Fibroblast of the conjunctiva (primary cell): ENCODE measurements at places on chromosomes 13 and 19.

- DNase-seq = peak; percentile 10
These were observed 990 bp downstream of the LMTK3 start for GRCh38 chr19:48510421-48511268.

DNA sequence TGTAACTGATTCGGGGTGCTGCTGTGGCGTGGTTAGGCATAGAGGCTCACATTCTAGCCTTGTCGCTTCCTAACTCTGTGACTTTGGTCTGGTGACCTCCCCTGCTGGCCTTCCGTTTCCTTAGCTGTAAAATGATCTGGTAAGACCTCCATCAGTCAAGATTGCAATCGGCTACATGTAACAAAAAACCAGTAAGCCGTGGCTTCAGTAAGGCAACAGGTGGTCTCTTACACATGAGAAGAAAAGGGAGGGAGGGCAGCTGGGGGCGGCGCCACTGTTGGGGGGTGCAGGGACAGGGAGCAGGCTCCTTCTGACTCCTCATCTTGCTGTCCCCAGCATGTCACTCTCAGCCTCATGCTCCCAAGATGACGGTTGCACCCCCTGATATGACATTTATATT, 148.0 kb downstream of the SIPA1L3 start:
- DNase-seq = no peak

DNA sequence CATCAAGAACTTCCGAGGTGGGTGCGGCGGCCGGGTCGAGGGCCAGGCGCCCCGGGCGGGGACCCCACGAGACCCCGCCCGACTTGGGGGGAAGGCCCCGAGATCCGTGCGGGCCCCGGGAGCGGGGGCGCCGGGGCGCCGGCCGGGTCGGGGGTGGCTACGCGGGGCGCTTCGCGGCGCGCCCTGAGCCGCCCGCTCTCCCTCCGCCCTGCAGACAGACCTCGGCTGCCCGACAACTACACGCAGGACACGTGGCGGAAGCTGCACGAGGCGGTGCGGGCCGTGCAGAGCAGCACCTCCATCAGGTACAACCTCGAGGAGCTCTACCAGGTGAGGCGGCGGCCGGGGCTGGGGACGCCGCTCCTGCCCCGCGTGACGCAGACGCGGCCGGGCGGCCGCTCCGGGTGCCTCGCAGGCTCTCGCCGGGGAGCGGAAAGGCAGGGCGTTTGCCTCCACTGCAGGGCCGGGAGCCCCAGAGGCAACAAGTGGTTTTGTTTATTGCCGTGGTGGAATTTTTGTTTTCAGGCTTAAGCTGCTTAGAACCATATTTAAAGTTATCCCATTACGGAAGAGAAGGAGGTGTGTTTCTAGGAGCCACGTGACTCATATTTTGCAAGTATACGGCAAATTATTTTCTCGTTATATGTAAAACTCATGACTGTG, 477 bp downstream of the CUL4A start:
- no peak for DNase-seq

GRCh38 chr19:1757468-1758230, 4.3 kb downstream of the ONECUT3 start:
- no peak for DNase-seq

DNA sequence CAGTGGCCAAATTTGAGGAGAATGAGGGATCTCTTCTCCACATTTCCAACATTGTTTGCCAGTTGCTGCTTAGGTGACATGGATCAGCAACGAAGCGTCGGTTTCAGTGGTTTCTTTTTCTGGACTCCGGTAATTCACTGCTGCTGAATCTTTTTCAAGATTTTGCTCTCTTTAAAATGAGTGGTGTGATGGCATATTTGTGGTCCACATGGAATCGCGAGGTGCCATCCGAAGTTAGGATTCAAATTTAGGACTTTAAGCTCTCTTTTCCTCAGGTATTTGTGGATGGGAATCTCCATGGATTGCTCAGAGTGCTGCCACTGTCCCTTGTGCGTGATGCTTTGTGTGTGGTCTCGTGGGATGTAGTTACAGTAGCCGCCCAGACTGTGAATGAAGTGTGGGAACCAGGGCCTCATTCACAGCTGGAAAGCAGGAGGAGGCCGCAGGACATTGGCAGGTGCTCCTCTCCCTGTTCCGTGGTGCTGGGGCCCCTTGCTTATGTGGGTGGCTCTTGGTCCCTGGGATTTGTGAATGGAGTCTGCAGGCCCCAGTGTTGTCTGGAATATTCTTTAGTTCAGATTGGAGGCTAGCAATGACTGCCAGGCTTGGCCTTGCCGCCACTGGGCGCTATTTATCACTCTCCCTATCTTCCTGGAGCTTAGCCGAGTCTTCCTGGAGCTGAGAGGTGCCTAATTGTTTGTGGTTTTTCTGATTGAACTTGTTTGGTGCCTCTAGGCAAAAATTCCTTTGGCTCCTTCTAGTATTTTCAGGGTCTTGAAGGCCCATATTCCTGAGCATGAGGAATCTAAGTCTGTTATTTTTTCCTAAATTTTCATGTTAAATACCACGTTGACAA, 1.5 kb downstream of the ILF3 start:
- DNase-seq = no peak

DNA sequence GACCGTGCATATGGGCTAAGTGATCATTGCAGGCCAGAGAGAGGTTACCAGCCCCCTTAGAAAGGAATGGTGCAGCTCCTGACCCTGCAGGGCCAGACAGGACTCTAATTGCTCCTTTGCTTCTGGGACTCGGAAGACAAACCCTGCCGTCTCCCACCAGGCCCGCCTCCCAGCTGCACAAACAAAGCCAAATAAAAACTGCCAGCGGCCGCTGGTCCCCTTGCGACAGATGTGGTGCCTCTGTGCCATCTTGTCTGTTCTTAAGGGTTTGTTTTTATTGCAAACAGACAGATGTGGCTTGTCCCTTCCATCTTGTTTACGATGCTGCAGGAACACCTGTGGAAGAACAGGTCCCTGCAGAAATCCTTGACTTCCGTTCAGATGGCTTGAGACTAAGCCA, 434.4 kb upstream of the TSHZ3 start:
- no peak for DNase-seq

GRCh38 chr13:48859272-48860105, 116.2 kb upstream of the FNDC3A start:
- no peak for DNase-seq

GRCh38 chr13:23325191-23325590, 108.3 kb downstream of the SACS start:
- DNase-seq = no peak

- DNase-seq = no peak
These were observed 18.8 kb upstream of the SLC25A30 start for GRCh38 chr13:45436953-45437352.

- DNase-seq = no peak
These were observed 8.4 kb downstream of the EPHX3 start for GRCh38 chr19:15223649-15224361.

DNA sequence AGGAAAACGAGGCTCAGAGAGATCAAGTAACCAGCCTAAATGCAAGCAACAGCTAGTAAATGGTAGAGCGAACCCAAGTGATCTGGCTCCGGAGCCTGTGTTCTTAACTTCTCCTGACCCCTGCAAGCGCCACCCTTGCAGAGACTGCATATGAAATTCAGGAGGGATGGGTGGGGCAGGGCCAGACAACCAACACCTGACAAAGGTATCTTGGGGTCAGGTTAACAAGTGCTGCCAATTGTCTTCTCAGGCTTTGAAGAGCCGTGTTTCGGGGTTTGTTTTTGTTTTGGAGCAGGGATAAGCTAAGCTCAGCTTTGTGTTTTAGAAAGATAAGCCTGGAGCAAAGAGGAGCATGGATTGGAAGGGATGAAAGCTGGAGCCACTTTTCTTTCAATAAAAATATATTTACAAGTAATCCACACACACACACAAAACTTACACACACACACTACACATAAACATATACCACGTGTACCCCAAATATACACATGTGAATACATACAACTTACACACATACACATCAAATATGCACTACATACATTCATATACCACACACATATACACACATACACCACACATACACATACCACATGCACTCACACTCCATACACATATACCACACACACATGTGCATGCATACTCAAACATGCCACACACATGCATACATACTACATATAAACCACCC, 722.0 kb downstream of the DIAPH3 start:
- DNase-seq = no peak

DNA sequence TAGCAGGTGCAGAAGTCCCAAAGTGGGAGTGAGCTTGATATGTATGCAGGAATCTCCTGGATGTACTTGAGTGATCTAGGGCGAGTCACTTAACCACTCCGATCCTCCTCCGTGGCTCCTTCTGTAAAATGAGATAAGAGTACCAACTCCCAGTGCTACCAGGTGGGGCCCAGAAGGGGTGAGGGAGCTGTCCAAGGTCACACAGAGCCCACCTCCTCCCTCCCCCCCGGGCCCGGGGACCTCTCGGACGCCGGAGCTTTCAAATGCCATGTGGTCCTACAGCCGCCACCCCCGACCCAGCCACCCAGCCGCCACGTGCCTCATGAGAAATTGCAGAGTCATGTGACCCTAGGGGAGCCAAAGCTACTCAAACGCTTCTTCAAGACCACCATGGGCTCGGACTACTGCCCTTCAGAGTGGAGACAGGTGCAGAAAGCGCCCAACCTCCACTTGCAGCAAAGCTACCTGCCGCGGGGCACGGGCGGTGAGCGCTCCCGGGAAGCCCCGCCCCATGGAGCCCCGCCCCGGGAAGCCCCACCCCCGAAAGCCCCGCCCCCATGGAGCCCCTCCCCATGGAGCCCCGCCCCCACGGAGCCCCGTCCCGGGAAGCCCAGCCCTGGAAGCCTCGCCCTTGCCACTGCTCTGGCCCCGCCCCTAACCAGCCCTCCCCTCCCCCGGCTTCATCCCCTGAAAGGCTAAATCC, 10.1 kb upstream of the ZNF358 start:
- no peak for DNase-seq

DNA sequence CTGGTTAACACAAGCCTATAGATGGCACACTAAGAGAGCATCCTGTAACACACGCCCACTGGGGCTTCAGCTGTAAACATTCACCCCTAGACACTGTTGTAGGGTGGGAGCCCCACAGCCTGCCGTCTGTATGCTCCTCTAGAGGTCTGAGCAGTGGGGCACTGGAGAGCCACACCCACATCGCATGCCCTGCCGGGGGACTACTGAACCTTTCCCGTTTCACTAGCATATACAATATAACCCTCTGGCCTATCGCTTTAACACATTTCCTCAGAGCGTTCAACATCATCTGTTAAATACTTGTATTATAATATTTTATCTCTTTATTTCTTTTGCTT, 73.4 kb downstream of the PCDH9 start:
- no peak for DNase-seq

GRCh38 chr13:31435536-31435935, 235.8 kb downstream of the B3GLCT start:
- no peak for DNase-seq

GRCh38 chr13:72505376-72505775, 222.1 kb downstream of the MZT1 start:
- DNase-seq = no peak

DNA sequence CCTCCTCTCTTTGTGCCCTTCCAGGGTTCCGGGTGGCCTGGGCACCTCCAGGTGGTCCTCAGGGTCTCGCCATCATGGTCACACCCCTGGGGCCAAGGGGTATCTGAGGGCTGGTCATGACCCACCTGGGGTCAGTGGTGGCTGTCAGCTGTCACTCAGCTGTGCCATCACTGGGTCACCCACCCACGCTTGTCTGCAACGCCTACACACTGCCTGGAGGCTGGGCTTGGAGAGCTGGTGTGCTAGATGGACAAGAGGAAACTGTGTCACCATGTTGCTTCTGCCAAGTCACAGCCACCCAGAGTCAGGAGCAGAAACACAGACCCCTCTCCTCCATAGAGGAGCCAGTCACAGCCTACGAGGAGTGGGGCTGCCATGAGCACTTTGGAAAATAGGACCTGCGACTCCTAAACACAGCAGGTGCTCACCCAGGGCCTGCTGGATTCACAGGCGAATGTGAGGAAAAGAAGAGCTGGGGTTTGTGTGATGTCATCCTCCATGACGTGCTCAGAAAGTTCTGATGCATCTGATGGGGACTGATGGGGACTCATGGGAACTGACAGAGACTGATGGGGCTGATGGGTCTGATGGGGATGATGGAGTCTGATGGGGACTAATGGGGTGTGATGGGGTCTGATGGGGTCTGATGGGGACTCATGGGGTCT, 10.7 kb upstream of the GRTP1 start:
- DNase-seq = no peak

- no peak for DNase-seq
These were observed 886.6 kb downstream of the DIAPH3 start for GRCh38 chr13:59277106-59277505.

DNA sequence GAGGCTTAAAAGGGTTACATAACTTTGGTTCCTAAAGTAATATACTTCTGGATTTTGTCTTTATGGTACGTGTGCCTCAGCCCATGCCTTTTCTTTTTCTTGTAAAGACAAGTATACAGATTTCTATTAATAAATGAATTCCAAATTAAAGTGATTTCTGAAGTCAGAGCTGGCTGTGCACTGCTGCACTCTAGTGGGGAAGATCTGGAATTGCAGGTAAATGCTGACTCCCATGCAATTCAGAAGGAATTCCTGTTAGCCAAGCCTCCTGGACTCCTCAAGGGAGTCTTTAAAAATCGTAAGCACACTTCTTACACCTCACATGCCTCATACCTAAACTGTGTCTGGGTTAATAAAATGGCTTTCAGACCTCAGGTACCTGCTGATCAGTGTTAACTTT, 118.4 kb upstream of the SLC7A1 start:
- DNase-seq = no peak

- peak; percentile 99 for DNase-seq
These were observed 27.2 kb downstream of the PBX4 start for GRCh38 chr19:19591133-19591825.

DNA sequence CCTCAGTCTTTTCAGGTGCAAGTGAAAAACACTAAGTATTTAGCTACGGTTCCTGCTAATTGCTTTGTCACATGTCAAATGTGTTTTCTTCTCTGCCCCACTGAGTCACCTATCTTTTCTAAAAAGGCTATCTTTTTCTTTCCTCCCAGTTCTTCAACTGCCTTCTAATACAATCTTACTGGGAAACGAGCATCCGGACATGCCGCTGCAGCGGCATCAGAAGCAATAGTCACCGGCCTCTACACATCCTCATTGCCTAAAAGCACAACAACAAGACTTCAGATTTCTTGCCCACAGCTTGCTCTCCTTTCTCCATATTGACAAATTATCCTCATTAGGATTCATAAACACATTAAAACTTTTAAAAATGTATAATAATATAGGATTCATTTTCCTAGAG, 1.2 kb downstream of the PCDH9 start:
- no peak for DNase-seq

- DNase-seq = no peak
These were observed 108.6 kb downstream of the LACC1 start for GRCh38 chr13:43988302-43988701.
